ENCODE measurements at places on chromosomes 4 and X.

DNA sequence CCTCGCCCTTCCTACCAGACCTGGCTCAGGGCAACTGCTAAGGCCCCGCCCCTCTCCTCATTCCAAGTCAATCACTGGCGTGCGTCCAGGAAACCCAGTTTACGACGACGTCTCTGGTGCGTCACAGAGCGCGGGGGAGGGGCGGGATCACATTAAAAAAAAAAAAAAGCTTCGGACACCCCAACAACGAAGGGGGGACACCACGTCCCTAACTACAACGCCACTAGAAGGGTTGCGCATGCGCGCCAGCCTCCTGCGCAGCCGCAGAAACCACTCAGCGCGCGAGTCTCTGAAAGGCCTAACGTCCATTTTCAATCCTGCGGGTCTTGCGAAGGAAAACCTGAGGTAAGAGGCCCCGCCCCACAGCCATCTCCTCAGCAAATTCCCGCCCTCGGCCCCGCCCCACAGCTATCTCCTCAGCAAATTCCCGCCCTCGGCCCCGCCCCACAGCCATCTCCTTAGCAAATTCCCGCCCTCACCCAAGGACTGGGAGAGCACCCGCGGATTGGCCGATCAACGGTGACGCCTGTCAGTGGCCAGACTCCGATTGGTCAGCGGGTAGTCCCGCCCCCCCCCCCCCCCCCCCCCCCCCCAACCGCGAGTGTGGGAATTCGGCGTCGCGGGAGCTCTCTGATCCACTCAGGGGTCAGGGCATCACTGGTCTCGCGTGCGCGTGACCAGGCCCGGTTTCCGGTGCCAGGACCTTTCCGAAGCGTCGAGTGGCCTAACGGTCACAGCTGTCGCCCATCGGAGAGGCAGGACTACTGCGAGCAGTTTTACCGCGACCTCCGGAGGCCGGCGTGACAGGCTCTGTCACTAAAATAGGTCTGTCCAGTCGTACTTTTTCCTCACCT, at the start of gene SCML1:
Gene SCML1, plus strand, starts transcription at position 638 of the 854 bp plus-strand sequence. CDS start 6,694 bp downstream, outside the sequence.
- H3K36me3 ChIP-seq, result no peaks in the 10 kb centered on the region
- H3K27me3 ChIP-seq, result no peaks in the 10 kb centered on the region
- H3K27ac ChIP-seq, result peak within 1 kb of the TSS; percentile 89
- peak; percentile 93 for DNase-seq

DNA sequence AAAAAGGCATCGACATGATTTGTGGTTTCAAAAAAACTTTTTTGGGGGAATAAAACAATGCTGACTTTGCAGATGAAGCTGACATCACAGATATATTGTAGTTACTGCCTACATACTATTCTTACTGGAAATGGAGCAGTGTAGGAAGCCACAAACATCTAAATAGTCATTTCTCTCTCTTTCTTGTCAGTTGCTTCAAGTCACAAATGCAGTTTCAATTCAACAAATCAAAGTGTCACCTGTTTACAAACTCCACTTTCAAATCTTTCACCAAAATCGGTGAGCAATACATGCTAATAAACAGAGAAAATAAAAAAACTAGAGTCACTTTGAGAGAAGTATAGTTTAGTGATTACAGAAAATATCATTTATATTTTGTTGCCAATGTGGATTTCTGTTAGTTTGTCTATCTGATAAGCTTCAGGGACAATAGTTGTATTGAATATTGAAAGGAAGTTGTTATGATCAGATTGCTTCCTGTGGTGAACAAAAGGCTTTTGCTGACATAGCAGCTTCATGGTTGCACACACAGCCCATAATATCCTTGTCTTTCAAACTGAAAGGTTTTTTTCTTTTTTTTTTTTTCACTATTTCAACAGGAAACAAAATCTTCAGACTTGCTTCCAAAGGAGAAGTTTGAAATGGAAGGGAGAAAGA, 49.7 kb upstream of the PTPN13 start:
- no peaks in the 10 kb centered on the region for H3K36me3 ChIP-seq
- no peak overlapping the region for H3K4me3 ChIP-seq
- H3K4me1 ChIP-seq, result no peaks in the 10 kb centered on the region

- H3K4me1 ChIP-seq, result peaks cover 8% of the 10 kb centered on the region
- DNase-seq, result no peak
- H3K36me3 ChIP-seq, result no peaks in the 10 kb centered on the region
- no peak overlapping the region for H3K4me3 ChIP-seq
- no peaks in the 10 kb centered on the region for H3K27me3 ChIP-seq
- H3K27ac ChIP-seq, result peak overlapping the region; percentile 27
These were observed 6.5 kb upstream of the SERTM2 start for GRCh38 chrX:111504941-111505340.

DNA sequence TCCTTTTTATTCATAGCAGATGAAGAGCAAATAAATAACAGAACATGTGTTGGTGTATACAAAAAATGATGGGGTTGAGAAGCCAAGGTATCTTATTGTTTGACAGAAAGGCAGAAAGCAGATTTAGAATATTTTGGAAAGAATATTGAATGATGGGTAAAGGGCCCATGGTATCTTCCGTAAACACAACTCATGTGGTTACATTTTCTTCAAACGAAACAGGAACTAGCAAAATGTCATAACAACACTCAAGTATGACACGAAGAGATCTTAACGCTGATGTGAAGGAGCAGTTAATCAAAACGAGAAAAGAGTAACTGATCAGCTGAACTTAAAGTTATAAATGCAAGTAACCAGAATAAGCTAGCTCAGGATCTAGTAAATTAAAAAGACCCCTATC, 195.7 kb upstream of the GK2 start:
- no peaks in the 10 kb centered on the region for H3K27me3 ChIP-seq
- no peak overlapping the region for H3K27ac ChIP-seq
- H3K4me3 ChIP-seq, result no peak overlapping the region

DNA sequence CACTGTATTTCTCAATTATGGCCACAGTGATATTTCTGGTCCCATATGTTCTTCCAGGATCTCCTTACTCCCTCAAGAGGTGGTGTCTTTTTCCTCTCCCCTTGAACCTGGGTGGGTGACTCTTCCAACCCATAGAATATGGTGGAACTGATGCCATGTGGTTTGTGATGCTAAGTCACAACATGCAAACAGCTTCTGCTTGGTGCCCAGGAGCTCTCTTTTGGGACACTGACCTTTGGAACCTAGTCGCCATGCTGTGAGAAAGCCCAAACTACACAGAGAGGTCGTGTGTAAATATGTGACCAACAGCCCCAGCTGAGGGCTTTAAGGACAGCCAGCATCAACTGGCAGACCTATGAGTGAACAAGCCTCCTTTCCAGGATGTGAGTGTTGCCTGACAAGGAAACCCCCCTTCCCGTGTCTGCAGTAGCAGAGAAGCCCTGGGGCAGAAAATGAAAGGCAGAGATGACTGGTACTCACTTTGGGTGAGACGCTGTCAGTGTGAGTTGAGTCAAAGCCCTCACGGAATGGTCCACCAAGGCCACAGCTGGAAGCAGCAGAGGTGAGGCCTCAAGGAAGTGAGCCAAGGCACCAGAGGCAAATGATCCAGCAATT, 223.4 kb downstream of the BCOR start:
- H3K36me3 ChIP-seq, result no peaks in the 10 kb centered on the region
- no peak overlapping the region for H3K27ac ChIP-seq
- H3K27me3 ChIP-seq, result no peaks in the 10 kb centered on the region
- H3K4me1 ChIP-seq, result no peaks in the 10 kb centered on the region
- DNase-seq, result no peak
- no peak overlapping the region for H3K4me3 ChIP-seq

GRCh38 chr4:22593933-22594332, 78.1 kb upstream of the ADGRA3 start:
- H3K36me3 ChIP-seq, result no peaks in the 10 kb centered on the region
- H3K27ac ChIP-seq, result no peak overlapping the region
- 0 out of 2 replicates have a peak, but pooled peaks cover 4% of the 10 kb centered on the region for H3K4me1 ChIP-seq
- no peak for DNase-seq

DNA sequence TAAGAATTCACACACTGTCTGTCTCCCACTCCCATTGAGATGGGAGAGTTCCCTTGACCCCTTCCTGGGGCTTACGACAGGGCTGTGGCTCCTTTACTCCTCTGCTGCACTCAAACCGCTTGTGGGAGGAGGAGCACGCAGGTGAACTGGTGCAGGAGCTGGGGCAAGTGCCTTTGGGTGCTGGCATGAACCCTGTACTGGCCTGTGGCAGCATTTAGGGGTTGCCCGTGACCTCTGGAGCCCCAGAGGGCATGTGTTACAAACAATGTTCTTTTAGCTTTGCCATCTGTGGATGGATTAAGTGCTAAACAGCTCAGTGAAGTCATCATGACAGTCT, 21.8 kb upstream of the FTHL17 start:
- no peaks in the 10 kb centered on the region for H3K27me3 ChIP-seq
- H3K36me3 ChIP-seq, result no peaks in the 10 kb centered on the region
- H3K4me1 ChIP-seq, result no peaks in the 10 kb centered on the region
- no peak for DNase-seq
- no peak overlapping the region for H3K27ac ChIP-seq

DNA sequence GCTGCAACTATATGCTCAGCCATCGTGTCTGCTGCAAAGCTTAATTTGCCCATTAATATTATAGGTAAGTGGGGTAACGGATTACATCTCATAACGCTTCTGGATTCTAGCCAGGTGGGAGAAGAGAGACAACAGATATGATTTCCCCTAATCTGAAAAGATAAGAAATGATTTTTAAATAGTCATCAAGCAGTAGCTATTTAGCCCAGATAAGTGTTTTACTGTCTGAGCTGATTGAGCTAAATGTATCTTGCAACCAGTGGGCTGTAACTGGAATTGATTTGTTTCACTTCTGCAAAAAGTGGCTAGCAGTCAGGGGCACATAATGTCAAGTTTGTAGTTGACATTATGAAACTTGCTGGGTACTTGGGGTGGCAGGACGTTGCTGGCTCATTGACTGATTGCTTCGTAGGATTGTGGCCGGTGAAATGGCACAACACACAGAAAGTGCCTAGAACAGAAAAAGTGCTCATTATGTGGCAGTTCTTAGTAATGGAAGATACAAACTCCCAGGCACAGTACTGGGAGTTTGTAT, 18.5 kb downstream of the LAP3 start:
- no peaks in the 10 kb centered on the region for H3K36me3 ChIP-seq
- no peaks in the 10 kb centered on the region for H3K4me1 ChIP-seq
- H3K27me3 ChIP-seq, result no peaks in the 10 kb centered on the region
- no peak overlapping the region for H3K4me3 ChIP-seq
- H3K27ac ChIP-seq, result no peak overlapping the region
- no peak for DNase-seq

DNA sequence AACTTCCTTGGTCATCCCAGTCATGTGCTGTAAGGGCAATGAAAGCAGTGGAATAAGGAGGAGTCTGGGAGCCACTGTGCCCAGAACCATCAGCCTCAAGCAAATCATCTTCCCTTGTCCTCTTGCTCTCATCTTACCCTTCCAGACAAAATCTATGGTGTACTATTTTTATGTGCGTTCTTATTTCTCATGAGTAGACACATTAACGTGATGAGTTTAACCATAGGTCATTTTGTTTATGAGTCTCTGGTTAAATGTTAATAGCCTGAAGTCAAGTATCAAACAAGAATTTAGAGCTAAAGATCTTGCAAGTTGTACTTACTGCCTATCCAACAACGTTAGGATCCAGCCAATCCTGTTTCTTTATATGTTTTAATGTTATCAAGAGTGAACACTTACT, 495.3 kb downstream of the SPRY1 start:
- H3K27me3 ChIP-seq, result no peaks in the 10 kb centered on the region
- DNase-seq, result no peak
- H3K4me3 ChIP-seq, result no peak overlapping the region
- H3K4me1 ChIP-seq, result no peaks in the 10 kb centered on the region
- no peaks in the 10 kb centered on the region for H3K36me3 ChIP-seq
- no peak overlapping the region for H3K27ac ChIP-seq

DNA sequence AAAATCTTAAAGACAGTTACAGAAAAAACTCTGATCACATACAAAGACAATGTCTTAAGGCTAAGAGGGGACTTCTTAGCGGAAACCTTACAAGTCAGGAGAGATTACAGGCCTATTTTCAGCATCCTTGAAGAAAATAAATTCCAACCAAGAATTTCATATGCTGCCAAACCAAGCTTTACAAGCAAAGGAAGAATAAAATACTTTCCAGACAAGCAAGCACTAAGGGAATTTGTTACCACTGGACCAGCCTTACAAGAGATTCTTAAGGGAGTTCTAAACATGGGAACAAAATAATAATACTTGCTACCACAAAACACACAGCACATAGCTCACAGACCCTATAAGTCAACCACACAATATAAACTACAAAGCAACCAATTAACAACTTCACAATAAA, 255.8 kb upstream of the ZFP42 start:
- H3K36me3 ChIP-seq, result no peaks in the 10 kb centered on the region
- no peaks in the 10 kb centered on the region for H3K4me1 ChIP-seq
- no peak for DNase-seq
- no peak overlapping the region for H3K4me3 ChIP-seq
